Endodermal cell (in vitro differentiated cells): ENCODE measurements at places on chromosomes 6 and 20. TPM values are rescaled to one million over a fixed set of nuclear protein-coding genes. Genes with fewer than 3 reads are reported as not detected.

The PTCHD4 gene
- total RNA-seq = 0.11 to 0.12 TPM in 2 of 3 replicates, not detected in the other

The SIM1 gene
- 0.07 to 0.25 TPM (median 0.14 TPM) in 3 replicates for total RNA-seq

DNA sequence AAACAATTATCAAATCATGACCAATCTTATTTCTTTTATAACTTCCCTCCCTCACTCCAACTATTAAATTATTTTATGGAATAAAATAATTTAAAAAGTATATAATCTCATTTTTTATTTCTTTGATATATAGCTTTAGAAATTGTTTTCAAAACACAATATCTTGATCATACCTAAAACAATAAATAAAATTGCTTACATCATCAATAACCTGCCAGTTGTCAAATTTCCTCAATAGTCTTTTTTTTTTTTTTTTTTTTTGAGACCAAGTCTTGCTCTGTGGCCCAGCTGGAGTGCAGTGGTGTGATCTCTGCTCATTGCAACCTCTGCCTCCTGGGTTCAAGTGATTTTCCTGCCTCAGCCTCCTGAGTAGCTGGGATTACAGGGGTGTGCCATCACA lies 60.1 kb upstream of the ELOVL5 start:
- H3K27ac ChIP-seq = no peak overlapping the region
- no peak overlapping the region for H3K4me3 ChIP-seq
- H3K4me1 ChIP-seq = peaks cover 6% of the 10 kb centered on the region
- H3K36me3 ChIP-seq = no peaks in the 10 kb centered on the region
- H3K27me3 ChIP-seq = no peaks in the 10 kb centered on the region

DNA sequence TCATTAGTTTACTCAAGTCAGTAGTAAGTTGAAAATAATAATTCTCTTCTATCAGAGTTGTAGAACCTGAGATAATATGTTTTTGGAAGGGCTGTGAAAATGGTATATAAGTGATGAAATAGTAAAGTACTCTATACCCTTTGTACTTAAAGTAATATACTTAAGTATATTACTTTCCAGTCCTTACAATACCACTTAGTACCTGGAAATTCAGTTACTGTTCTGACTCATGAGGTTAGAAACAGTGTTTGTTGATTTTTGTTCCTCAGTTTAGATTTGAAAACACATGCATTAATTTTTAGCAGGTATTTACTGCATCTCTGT lies 10.1 kb downstream of the TULP4 start:
- no peak for DNase-seq
- no peaks in the 10 kb centered on the region for H3K4me1 ChIP-seq
- no peak overlapping the region for H3K27ac ChIP-seq
- no peak overlapping the region for H3K4me3 ChIP-seq
- no peaks in the 10 kb centered on the region for H3K27me3 ChIP-seq

DNA sequence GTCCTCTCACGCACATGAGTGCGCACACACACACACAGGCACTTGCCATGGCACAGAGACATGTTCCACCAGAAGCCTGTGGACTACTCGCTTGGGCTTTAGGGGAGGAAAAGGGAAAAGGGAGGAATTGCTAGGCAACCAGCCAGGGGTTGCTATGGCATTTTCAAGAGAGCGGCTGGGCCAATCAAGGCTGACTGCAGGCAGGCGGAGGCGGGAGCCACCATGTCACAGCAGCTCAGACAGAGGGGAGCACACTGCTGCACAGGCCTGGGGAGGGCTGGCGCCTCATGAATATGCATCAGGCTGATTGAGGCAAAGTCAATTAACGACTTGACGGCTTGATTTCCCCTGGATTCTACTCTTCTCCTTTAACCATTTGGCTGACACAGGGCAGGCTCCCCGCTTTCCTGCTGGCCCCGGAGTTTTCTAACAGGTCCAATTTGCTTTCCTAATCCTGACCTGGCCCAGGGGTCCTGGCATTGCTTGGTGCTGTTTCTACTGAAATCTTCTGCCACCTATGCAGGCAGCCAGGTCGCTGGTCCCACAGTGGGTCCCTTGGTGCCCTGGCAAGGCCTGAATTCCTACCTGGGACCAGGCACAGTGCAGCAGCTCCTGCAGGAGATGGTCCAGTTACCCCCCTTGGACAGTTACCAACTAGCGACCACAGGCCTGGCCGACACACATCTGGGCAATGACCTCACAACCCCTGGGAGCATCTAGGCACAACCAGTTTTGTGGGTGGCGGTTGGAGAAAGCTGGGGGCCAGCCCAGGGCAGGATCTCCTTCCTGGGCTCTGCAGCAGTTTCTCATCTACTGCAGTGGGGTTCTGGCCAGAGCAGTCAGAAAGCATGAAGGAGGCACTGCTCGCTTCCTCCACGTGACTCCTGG lies 52.1 kb downstream of the YTHDF1 start:
- H3K27me3 ChIP-seq = no peaks in the 10 kb centered on the region
- H3K4me1 ChIP-seq = no peaks in the 10 kb centered on the region
- no peak overlapping the region for H3K27ac ChIP-seq
- no peak for DNase-seq

DNA sequence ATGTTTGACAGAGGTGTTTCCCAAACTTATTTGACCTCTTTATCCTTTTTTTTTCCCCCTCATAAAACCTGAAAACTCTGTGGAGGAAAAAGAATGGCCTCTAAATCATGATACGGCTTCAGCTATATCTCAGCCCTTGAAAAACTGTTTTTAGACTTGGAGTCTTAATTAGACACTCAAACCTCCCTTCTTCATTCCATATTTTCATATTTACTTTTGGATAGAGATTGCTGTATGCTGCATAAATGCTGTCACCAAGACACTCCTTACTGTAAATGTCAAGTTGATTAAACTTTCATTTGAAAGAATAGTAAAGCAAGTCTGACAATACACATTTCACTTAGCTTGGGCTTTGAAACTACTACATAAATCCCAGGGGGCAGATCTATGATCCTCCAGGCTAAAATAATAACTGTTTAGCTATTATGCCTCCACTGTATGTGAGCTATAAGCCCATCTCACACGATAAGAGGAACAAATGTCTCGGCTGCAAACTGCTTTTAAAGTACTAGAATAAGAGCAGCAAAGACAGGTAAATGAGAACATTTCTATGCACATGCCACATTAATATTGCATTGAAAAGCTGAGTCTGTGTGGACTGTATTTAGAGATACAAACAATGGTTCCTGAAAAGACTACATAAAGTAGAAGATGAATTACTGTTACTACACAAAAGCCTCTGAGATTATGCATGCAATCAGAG lies 141.3 kb upstream of the HMGN3 start:
- H3K27me3 ChIP-seq = no peaks in the 10 kb centered on the region
- peaks cover 5% of the 10 kb centered on the region for H3K4me1 ChIP-seq
- no peak overlapping the region for H3K4me3 ChIP-seq
- no peak for DNase-seq
- H3K27ac ChIP-seq = no peak overlapping the region
- no peaks in the 10 kb centered on the region for H3K36me3 ChIP-seq

DNA sequence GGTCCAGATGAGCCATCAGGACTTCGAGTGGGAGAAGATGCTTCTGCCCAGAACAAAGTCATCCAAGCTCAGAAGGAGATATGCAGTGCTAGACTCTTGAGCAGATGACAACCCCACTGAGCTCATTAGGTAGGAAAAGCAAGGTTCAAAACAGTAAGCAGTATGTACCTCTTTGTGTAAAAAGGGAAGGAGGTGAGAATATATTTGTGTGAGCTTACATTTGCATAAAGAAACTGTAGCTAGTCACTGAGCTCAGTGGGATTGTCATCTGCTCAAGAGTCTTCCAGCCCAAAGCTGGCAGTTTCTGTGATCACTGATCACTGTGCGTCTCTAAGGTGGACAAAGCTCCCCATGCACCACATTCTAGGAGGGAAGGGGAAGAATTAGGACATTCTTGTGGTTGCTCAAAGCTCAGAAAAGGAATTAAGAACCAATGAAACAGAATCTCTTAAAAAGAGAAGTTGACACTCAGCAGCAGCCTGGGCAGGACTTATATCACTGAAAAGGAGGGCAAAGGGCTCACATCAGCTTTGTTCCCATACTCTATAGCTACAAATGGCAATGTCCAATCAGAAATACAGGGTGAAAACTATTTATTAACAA lies 90.0 kb upstream of the MAFB start:
- DNase-seq = no peak
- no peak overlapping the region for H3K27ac ChIP-seq
- peaks cover 12% of the 10 kb centered on the region for H3K4me1 ChIP-seq
